ENCODE measurements at places on chromosomes 4 and X. TPM values are rescaled to one million over a fixed set of nuclear protein-coding genes. Genes with fewer than 3 reads are reported as not detected.

YTHDC1 gene
- 70.7 TPM for total RNA-seq

JCHAIN gene
- not detected for total RNA-seq

PAGE1 gene
- total RNA-seq, result not detected

GRCh38 chrX:148995661-148996060 lies 495.2 kb downstream of the AFF2 start:
- DNase-seq, result no peak
- no peak overlapping the region for H3K27ac ChIP-seq
- no peaks in the 10 kb centered on the region for H3K27me3 ChIP-seq
- no peak overlapping the region for H3K4me3 ChIP-seq
- H3K4me1 ChIP-seq, result no peaks in the 10 kb centered on the region

- no peaks in the 10 kb centered on the region for H3K36me3 ChIP-seq
- no peaks in the 10 kb centered on the region for H3K27me3 ChIP-seq
- DNase-seq, result no peak
- no peak overlapping the region for H3K4me3 ChIP-seq
- no peak overlapping the region for H3K27ac ChIP-seq
- no peaks in the 10 kb centered on the region for H3K4me1 ChIP-seq
Observed at GRCh38 chr4:4659871-4660651, 118.2 kb upstream of the STX18 start.

DNA sequence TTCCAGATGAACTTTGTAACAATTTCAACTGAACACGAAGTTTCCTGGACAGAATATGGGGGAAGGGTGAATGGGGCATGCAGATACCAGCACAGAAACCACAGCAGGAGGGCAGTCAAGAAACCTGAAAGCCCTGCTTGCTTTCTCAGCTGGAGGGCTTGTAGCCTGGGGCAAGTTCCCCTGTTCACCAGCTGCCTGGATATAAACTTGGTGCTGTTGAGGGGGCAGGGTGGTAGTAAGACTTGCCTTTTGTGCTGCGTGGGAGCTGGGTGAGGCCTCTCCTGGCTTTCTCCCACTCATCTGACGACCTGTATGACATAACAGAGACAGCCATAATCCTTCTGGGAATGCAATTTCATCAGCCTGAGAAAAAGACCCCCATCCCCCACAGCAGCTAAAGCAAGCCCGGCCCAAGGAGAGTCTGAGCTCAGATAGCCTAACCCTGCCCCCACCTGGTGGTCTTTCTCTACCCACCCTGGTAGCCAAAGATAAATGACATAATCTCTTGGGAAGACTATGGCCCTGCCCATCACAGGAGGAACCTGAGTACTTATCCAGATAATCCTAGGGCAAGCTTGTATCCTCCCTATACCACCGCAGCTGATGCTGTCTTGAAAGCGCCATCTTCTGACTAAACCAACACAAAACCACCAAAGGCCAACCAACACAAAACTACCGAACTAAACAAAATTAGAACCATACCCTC lies 234.3 kb downstream of the LAS1L start:
- H3K4me3 ChIP-seq, result no peak overlapping the region
- no peaks in the 10 kb centered on the region for H3K4me1 ChIP-seq
- no peak overlapping the region for H3K27ac ChIP-seq
- no peaks in the 10 kb centered on the region for H3K36me3 ChIP-seq
- DNase-seq, result no peak

DNA sequence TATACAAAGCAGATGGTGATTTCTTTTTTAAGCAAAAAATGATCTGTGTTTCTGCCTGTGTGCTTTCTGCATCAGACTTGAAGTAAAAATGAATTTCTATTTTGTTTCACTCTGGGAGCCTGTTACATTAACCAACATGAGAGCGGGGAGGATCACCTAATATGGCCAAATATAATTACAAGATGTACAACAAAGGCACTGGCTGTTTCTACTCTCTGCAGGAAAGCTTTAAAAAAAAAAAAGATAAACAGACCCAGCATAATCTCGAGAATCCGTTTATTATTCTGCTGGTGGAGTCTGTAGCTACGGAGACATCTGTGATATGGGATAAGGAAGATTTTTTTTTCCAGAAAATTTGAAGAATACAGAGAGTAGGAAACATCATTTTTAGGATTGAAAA lies 103.6 kb downstream of the COMMD8 start:
- H3K4me3 ChIP-seq, result no peak overlapping the region
- H3K27me3 ChIP-seq, result peaks cover 31% of the 10 kb centered on the region
- no peak for DNase-seq
- no peaks in the 10 kb centered on the region for H3K36me3 ChIP-seq
- H3K27ac ChIP-seq, result no peak overlapping the region
- no peaks in the 10 kb centered on the region for H3K4me1 ChIP-seq

DNA sequence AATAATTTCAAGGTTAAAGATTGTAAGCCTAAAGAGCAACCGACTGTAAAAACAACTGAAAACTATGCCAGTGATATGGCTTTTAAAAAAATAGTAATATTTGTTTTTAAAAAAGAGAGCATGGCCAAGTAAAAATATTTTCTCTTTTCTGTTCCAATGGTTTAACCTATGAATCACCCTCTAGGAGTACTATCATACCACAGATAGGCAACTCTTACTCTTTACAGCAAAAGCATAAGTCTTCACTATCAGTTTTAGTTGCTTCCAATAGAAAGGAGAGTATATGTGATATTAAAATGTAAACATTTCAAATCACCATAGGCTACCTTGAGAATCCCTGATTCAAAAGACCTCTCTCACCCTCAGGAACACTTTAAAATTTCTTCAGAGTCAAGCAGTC lies 102.6 kb downstream of the AMELX start:
- H3K27me3 ChIP-seq, result no peaks in the 10 kb centered on the region
- no peaks in the 10 kb centered on the region for H3K4me1 ChIP-seq
- DNase-seq, result no peak
- H3K27ac ChIP-seq, result no peak overlapping the region

DNA sequence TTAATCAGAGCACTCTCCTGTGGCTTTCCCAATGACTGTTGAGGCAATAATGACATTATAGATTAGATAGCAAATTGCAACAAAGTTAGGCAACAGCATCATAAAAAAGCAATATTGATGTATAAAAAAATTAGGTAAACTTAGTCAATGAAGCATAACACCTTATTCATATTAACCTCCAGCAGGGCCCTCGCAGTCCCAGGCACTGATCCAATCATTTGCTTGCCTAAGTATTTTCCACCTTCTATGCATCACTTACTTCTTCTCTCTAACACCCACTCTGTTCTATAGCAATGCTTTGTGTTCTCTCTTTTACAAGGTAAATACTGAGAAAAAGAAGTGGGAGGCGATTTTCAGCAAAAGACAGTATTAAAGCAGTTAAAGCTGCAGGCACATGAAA lies 833.5 kb upstream of the ADGRL3 start:
- no peaks in the 10 kb centered on the region for H3K27me3 ChIP-seq
- H3K4me3 ChIP-seq, result no peak overlapping the region
- no peak overlapping the region for H3K27ac ChIP-seq

DNA sequence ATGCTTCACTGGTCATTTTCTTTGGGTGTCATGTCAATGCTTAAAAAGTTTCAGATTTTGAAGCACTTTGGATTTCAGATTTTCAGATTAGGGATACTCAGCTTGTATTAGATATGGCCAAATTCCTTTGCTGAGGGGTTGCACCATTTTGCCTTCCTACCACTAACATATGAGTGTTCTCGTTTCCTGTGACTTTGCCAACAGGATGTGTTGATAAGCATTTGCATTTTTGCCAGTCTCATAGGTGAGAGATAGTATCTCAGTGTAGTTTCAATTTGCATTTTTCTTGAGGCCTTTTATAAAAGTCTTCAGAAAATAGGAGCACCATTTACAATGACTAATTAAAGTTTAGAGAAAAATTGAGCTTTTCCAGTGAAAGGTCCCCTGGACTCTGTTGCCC lies 71.6 kb upstream of the CLCN4 start:
- peaks cover 42% of the 10 kb centered on the region for H3K4me1 ChIP-seq
- no peaks in the 10 kb centered on the region for H3K27me3 ChIP-seq
- DNase-seq, result peak; percentile 42
- H3K36me3 ChIP-seq, result peaks cover 9% of the 10 kb centered on the region

GRCh38 chrX:21800344-21800770 lies 39.1 kb upstream of the MBTPS2 start:
- H3K27me3 ChIP-seq, result no peaks in the 10 kb centered on the region
- H3K4me1 ChIP-seq, result no peaks in the 10 kb centered on the region
- DNase-seq, result no peak
- no peak overlapping the region for H3K27ac ChIP-seq
- H3K36me3 ChIP-seq, result no peaks in the 10 kb centered on the region

GRCh38 chr4:111754003-111754402 lies 391.3 kb upstream of the FAM241A start:
- no peak overlapping the region for H3K27ac ChIP-seq
- no peaks in the 10 kb centered on the region for H3K27me3 ChIP-seq
- no peak for DNase-seq
- H3K4me1 ChIP-seq, result no peaks in the 10 kb centered on the region
- no peak overlapping the region for H3K4me3 ChIP-seq

DNA sequence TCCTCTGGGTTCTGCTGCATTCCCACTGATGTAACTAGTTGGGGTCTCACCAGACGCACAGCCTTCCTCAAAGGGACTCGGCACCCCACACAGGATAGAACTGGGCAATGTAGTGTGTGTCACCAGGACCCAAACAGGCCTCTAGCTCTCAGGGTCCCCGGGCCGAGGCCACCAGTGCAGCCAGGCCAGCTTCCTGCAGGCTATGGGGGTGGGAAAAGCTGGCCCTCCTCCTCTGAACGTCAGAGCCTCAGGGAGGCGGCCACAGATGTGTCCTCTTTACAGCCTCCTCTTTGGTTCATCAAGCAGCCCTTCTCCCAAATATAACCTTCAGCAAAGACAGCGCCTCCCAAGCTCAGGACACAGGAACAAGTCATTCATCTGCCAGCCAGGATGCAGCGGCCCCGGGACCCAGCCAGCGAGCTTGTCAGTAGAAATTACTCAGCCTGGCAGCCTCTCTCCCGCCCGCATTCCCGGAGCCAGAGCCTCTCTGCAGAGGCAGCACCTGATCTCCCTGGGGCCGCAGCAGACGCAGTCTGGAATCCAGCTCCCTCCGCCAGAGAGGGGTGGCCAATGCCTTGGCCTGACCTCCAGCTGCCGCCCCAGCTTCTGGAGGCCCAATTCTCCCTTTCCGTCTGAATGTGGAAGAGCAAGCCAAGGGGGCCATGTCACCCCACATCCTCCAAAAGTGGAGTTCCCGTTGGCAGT lies 288.5 kb downstream of the FBXW7 start:
- no peak for DNase-seq
- H3K27ac ChIP-seq, result no peak overlapping the region
- no peak overlapping the region for H3K4me3 ChIP-seq
- H3K4me1 ChIP-seq, result peaks cover 10% of the 10 kb centered on the region

Data from activated CD8-positive, alpha-beta memory T cell treated with anti-CD3 and anti-CD28 coated beads, Interleukin-2, amount 10 ng/mL, durations not matched to agents 7 days and 5 days (primary cell).